ENCODE measurements at places on chromosomes 12 and 14.
A peak's percentile ranks its signal among the peaks of the same experiment; 100 is the strongest.

- DNase-seq: no peak
These were observed 30.7 kb downstream of the CEP290 start for GRCh38 chr12:88111074-88111652.

- DNase-seq: no peak
These were observed 101.5 kb downstream of the BMP4 start for GRCh38 chr14:53855127-53855526.

DNA sequence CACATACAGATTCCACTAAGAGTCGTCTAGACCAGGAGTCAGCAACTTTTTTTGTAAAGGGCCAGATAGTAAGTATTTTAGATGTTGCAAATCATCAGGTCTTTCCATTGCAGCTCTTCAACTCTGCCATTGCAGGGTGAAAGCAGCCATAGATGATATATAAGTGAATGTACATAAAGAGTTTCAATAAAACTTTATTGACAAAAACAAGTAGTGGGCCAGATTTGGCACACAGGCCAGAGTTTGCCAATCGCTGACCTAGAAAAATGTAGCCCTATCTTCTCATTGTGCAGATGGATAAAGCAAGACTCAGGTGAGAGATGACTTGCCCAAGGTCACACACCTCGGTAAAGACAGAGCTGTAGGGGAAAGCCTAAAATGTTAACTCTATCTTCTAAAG, 474.7 kb downstream of the MED13L start:
- no peak for DNase-seq

DNA sequence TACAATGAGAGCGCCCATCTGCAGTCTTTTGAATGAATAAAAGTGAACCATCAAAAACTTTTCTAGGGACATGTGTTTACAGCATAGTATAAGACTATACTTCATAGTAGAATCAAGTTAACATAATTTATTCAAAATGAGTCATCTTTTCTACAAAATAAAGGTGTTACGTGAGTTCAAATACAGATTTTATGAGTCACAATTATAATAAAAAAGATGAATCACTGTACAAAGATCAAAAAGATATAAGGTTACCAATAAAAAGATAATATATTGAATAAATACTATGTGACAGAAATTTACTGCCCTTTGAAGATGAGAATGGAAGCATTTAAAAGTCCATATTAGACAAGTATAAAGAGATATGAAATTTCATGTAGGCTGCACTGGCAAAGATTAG, 2.8 kb downstream of the MBIP start:
- no peak for DNase-seq

- no peak for DNase-seq
These were observed 121.5 kb downstream of the PRKD1 start for GRCh38 chr14:29806124-29806517.

- no peak for DNase-seq
These were observed 188.6 kb downstream of the CRADD start for GRCh38 chr12:93865751-93866150.

GRCh38 chr14:20632831-20633691, 8.4 kb downstream of the OR6S1 start:
- peak; percentile 45 for DNase-seq

- no peak for DNase-seq
These were observed 37.5 kb upstream of the CIT start for GRCh38 chr12:119914666-119915065.

- no peak for DNase-seq
These were observed 89.9 kb upstream of the IGF1 start for GRCh38 chr12:102570256-102570655.

GRCh38 chr12:28537474-28537873, 347.2 kb downstream of the CCDC91 start:
- DNase-seq: no peak

Data from stimulated activated CD4-positive, alpha-beta T cell treated with anti-CD3 and anti-CD28 coated beads, TNF-alpha, amount 100 ng/mL, for 4 hours (primary cell).